ENCODE measurements at places on chromosomes 1 and 21.

- DNase-seq, result no peak
Observed at GRCh38 chr1:67659229-67659628, 25.8 kb upstream of the GADD45A start.

DNA sequence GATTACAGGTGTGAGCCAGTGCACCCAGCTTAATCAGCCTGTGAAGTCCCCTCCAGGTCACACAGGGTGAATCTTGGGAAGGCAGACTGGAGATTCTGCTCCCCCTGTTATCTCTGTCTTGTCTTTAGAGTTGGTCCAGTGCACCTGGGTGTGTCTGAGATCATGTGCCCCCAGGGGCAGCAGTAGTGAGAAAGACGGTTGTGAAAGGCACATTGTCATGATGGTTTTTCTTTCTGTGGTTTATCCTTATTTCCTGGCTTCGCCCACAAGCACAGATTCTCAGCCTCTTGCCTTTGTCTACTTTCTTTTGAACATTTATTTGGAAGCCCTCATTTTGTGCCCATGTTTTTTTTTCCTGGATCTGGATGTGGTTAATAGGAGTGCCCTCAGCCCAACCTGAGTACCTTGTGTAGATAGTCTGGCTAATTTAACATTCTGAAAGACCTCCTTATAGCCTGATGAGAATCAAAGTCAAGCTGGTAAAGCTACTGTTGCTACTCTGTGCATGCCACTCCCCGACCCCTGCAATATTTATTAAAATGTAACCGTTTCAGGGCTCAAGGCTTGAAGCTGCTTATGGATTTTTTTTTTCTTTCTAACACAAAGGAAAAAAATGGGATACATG lies 23.7 kb downstream of the UCK2 start:
- no peak for DNase-seq

DNA sequence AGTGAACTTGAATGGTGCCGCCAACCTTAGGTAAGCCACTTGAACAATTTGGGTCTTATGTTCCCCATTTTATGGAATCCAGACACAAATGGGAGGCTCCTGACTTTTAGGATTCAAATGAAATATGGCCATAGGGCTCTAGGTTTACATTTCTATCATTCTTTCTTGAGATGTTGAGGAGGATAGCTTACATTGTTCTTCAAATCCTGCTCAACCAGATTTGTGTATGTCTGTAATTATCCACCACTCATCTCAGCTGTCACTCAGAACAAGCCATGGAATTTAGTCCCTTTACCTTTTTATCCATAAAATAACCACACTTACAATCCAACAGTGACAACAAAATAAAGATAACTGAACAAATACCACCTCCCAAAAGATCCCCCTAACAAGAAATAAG lies 682.9 kb upstream of the PTBP2 start:
- DNase-seq, result no peak

DNA sequence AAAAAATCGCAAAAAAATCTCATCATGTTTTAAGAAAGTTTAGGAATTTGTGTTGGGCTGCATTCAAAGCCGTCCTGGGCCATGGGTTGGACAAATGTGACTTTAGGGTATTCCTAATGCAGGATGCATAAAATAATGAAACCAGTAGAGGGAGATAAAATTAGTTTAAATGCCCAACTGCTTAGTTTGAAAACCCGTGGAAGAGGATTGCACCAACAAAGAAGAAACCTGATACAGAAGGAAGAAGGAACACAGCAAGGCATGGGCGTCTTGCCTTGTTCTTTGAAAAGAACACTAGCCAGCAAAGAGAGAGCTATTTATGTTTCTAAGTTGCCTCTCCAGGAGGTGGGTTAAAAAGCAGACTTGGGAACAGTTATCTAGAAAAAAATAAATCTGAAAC lies 37.9 kb downstream of the WDR3 start:
- peak; percentile 1 for DNase-seq

DNA sequence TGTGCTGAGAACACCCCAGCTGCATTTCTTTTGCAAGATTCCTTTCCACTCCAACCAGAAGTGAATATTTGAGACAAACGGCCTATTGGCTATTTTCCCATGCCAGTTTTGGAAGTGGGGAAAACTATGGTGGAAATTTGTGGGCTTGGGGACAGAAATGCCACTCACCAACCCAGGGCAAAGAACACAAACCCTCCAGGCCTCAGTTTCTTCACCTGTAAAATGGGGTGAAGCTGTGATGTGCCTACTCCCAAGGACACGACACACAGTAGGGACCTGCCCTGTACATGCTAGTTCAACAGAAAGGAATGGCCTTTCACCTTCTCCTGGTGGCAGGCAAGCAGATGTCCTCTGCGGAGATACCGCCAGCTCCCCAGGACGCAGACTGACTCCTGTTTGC lies 46.5 kb downstream of the SIM2 start:
- no peak for DNase-seq

- DNase-seq, result peak; percentile 37
Observed at GRCh38 chr1:1364266-1364665, 5.9 kb upstream of the MXRA8 start.

DNA sequence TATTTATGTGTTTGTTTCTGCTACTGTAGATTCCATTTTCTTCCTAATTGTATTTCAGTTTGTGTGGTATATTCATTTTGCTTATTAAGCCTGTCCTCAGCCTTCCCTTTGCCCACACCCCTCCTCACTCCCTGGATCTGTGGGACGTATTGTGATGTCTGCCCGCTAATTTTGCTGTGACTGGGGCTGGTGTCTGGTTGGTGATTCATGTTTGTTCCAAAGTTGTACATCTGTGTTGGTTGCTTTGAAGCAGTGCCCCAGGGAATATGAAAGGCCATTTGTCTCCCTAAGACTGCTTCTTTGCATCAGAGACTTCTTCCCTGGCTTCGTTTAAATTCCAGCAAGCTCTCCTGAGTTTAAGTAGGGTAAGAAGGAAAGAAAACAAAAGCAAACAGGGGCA lies 289.5 kb upstream of the SGIP1 start:
- no peak for DNase-seq

DNA sequence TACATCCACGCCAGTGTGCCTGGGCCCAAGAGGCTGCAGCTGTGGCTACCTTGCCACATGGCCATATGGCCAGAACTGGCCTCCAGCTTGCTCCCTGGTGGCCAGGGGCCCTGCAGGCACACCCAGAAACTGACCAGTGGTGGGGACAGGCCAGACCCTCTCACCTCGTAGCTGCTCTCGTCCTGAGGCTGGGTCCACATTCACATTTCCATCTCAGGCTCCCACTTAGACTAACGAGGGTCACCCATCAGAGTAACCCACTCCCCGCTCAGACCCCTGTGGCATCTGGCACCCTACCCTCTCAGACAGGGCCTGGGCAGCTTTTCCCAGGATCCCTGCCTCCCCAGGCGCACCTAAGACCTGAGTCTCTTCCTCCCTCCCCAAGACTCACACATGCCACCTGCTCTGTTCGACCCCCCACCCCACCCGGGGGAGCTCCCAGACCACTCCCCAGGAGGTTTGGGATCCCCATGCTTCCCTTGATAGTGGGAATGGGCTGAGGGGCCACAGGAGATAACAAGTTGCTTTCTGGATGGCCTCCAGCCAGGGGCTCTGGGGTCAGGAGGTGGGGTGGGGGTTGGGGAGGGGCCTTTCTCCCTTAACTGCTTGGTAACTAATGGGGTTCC lies 21.3 kb upstream of the RNU1-4 start:
- DNase-seq, result no peak

- DNase-seq, result peak; percentile 32
Observed at GRCh38 chr1:246566813-246567645, 773 bp downstream of the CNST start.

GRCh38 chr1:210554382-210554781 lies 225.7 kb downstream of the HHAT start:
- no peak for DNase-seq

GRCh38 chr1:6868660-6869380 lies 83.6 kb downstream of the CAMTA1 start:
- no peak for DNase-seq

DNA sequence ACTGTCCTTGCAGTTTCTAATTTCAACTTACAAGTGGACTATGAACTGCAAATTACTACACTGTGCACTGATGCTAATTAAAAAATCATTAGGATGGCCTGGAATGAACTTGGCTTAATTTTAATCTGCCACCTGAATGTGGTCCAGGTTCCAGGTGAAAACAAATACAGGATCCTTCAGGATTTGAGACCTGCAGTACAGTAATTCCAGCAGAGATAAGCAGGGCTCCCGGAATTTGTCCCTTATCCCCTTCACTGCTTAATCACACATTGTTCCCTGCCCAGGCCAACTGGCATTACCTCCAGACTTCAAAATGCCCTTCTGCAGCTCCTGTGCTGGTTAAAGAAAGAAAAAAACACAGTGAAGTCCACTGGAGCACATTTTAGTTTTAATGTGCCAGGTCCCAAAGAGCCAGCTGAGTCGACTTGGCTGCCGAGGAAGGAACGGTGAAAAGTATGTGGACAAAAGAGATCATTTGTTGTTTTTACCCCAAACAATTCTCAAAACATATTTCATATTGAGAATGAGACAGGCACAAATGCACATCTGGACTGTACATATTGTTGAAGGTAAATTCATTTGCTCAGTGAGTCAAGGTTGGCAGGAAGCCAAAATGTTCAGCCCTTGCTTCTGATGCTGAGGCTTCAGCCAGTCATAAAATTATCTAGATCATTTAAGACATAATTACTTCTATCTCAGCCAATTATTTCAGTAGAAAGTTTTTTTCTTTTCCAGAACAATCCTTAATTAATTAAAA lies 28.3 kb downstream of the DEGS1 start:
- peak; percentile 90 for DNase-seq

DNA sequence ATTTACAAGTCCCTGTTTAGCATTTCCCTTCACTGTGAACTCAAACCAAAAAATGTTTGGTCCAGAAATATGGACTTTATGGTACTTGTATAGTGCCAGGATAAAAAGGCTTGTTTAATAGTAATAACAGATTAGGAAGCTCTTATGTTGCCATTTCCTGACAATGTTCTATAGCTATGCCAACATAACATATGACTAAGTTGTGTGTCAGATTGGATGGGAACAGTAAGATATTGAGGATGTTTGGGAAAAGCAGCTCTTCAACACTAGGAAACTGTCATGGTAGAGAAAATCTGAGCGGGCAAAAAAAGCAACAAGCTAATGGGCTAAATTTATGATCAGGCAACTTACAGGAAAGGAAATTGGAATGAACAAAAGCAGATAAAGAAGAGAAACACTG lies 287.1 kb upstream of the ADGRL4 start:
- no peak for DNase-seq

- no peak for DNase-seq
Observed at GRCh38 chr1:226355669-226356551, 46.9 kb upstream of the LIN9 start.

- DNase-seq, result peak; percentile 72
Observed at GRCh38 chr1:112460615-112461014, 48.1 kb upstream of the WNT2B start.

GRCh38 chr1:182387566-182387965 lies 4.0 kb downstream of the GLUL start:
- DNase-seq, result no peak

DNA sequence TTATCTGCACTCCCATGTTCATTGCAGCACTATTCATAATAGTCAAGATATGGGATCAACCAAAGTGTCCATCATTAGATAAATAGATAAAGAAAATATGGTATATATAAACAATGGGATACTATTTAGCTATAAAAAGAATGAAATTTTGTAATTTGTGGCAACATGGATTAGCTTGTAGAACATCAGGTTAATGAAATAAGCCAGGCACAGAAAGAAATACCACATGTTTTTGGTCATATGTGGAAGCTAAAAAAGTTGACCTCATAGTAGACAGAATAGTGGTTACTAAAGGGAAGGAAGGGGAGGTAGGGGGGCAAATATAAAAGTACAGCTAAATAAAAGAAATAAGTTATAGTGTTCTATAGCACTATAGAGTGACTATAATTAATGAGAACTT lies 68.5 kb downstream of the SCMH1 start:
- no peak for DNase-seq

DNA sequence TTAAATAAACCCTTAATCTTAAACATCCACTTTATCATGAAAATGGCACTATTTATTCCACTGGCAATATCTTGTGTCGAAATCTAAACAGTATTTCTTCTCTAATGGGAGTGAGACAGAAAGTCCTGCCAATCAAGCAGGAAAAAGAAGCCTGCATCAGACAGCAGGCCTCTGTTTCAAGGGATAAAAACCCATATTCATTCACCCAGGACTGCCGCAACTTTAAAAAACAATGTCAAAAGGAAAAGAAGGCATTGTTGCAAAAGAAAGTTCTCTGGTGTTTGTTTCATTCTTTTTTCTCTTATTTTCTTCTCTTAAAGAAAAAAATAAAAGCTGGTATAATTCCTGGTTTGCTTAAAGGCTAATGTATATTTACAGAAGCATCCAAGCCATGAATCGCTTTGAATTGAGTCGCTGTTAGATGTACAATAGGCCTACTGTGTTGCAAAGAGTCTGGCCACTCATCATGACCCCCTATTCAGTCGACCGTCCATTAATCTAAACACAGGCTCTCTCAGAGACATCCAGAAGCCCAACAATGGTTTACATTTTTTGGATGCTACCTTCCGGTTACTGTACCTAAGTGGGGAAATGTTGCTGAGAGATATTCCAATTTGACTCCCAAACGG lies 48.7 kb upstream of the ZC3H11B start:
- DNase-seq, result no peak

DNA sequence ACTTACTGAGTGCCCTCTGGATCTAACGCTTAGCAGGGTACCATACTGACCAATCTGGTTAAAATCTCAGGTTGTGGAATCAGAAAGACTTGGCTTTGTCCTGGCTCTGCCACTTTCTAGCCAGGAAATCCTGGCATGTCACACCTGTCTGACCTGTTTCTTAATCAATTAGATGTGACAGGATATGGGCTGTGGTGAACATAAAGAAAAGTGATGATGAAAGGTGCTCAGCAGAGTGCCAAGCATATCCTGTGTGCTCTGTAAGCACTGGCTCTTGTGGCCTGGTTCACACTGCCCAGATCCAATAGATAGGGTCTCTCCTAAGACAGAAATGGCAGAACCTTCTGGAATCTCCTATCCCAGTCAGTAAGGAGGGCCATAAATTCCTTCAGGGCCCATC lies 53.9 kb downstream of the PHC2 start:
- DNase-seq, result peak; percentile 93

DNA sequence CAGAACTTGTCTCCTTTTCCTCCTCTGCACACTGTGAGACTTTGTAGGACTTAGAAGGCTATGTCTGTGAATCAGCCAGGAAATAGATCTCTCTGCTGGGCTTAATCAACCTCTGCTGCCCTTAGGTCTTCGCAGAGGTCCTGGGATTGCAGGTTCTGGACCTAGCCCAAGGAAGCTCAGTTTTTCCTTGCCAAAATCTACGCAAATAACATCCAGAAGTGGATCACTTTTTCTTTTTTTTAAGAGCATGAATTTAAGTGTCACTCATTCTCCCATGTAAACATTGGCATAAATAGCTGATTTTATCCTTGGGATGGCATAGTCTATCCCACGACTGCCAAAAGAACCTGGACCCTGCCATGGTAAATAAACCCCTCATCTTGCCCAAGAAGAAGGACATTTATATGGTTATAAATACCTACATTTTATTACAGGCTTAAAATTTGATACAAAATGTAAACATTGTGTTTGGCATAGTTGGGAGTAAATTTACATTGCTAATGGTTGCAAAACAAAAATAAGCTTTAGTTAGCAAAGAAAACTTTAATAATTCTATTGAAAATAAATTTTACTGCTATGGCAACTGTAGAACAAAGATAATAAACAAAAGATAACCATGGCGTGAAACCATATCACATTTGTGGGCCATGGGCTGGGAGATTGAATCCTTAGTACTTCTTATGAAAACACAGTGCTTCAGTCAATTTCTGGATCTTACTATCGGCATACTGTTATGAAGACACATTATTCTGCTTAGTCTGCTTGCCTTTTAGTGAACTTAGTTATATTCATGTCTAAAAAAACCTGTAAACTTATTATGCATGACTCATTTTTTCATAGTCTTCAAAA lies 24.5 kb upstream of the DISC1 start:
- DNase-seq, result no peak

- DNase-seq, result peak; percentile 9
Observed at GRCh38 chr21:34595457-34595856, 19.5 kb downstream of the RCAN1 start.
